ENCODE measurements at places on chromosomes 12 and 14.

DNA sequence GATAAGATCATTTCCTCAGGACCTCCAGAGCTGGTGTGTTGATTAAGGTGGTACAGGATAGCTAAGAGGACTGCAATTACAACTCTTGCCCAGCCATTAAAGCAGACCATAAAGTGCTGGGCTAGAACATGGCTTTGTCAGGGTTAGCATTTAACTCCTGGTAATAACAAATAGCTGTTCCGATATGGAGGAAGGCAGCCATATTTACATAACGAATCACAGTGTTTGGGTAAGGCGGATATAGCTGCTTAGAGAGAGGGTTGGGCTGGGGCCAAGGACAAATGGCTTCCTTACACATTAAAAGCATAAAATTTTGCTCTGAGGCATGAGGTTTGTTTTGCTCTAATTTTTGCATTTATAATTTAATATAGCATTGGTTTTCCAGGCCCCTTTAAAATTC, 297.7 kb upstream of the DDHD1 start:
- peak; percentile 58 for DNase-seq

DNA sequence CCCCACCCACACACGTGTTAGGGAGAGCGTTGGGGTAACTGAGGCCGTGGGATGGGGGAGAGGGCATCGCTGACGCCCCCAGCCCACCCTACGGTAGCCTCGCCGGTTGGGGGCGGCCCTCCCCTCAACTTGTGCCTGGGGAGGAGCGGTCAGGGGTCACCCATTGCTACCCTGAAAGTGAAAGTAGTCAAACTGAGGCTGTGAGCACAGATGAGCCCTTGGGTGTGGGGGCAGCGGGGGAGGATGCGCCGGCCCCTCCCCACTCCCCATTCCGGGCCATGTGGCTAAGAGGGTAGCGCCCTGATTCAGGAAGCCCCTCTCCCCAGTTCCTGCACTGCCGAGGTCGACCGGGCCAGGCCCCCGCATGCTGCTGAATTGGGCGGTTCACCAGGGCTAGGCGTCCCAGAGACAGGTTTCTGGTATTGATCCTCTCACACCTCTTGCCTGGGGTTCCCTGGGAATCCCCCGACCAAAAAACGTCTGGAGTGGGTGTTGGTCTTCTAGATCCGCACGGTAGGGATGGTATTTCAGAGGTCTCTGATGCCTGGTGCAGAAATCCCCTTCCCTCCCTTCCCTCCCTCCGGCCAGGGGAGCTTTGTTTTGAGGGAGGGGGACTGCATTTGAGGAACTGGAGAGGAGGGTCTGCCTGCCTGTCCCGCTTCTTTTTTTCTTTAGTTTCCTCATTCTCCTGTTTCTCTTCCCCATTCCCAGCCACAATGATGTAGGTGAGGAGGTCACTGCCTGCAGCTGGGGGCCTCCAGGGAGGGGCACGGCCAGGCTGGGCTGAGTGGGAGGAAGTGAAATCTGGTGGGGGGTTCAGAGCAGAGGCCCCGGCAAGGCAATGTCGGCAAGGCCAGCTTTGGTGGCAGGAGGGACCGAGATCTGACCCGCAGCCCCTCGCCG, 1.0 kb downstream of the SH2B3 start:
- no peak for DNase-seq

- no peak for DNase-seq
Observed at GRCh38 chr14:85523624-85524023, 6.3 kb upstream of the FLRT2 start.

DNA sequence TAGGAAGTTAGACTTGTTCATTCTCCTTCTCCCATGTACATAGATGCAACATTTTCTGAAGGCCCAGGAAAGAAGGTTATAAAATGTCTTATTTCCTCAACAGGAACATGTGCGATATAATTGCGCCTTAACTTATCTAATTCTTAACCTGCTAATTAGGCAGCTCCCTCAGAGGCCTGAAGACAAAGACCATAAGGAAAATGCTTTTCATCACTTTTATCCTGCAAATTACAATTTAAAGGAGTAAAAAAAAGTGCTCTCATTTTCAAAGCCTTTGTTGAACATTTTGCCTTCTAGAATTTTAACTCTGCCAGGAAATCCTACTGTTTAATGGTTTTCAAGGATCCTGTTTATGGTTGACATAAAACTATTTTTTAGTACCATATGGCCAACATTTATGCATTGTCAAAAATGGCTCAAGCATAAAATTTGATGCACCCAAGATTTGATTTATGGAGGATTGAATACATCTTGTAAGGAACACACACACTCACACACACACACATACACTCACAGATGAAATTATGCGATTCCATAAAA, 660.4 kb upstream of the TMEM132C start:
- no peak for DNase-seq

DNA sequence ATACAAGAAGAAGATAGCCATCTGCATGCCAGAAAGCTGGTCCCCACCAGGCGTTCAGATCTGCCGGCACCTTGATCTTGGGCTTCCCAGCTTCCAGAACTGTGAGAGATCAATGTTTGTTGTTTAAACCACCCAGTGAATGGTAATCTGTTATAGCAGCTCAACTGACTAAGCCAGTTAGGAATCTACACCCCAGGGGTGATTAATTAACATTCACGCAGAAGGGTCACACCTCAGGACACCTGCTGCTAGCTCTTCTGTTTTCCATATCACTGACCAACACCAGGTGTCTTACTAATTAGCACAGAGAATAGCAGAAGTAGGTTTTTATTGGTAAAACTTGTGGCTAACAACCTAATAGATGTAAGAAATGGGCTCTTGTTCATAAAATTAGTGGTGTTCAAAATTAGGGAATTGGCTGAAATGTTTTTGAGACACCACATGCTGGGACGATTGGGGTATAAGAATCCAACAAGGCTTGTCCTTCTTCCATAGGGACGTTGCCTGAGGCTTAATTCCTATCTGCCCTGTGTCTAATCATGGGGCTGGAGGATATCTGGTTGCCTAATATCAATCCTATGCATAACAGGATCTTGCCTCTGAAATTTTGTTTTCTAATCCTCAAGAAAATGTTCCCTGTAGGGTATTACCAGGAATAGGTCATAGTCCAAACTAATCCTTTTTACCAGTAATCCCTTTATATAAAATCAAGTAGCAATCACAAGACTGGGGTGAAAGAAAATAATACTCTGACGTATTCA, 42.0 kb upstream of the CHST11 start:
- no peak for DNase-seq

GRCh38 chr12:125092872-125093680, 27.8 kb downstream of the AACS start:
- DNase-seq: peak; percentile 48

- no peak for DNase-seq
Observed at GRCh38 chr12:46164186-46164761, 104.6 kb downstream of the SLC38A1 start.

DNA sequence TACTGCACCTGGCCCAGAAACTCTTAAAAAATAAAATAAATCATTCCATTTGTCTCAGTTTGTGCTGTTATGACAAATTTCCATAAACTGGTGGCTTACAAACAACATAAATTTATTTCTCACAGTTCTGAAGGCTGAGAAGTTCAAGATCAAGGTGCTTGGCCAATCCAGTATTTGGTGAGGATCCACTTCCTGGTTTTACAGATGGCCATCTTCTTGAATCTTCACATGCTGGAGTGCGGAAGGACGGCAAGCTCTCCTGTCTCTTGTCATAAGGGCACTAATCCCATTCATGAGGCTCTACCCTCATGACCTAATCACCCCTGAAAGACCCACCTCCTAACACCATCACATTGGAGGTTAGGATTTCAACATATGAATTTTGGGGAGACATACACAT, 29.9 kb upstream of the MYBPC1 start:
- no peak for DNase-seq

DNA sequence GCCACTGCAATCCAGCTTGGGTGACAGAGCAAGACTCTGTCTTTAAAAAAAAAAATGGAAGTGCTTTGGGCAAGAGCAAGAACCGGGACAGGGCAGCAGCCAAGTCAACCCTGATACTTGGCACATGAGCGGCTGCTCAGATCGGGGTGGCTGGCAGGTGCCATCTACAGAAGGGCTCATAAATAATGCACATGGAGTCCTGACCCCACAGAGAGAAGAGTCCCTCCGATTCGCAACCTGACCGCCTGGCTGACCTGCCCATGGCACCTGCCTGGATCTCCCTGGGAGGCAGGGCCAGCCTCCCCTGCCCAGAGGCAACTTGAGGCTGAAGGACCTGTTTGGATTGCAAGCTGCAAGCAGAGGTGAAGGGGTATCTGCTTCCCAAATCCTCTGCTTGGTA, 9.6 kb upstream of the TMEM120B start:
- no peak for DNase-seq

GRCh38 chr14:104339829-104340228, 201.4 kb downstream of the KIF26A start:
- no peak for DNase-seq

DNA sequence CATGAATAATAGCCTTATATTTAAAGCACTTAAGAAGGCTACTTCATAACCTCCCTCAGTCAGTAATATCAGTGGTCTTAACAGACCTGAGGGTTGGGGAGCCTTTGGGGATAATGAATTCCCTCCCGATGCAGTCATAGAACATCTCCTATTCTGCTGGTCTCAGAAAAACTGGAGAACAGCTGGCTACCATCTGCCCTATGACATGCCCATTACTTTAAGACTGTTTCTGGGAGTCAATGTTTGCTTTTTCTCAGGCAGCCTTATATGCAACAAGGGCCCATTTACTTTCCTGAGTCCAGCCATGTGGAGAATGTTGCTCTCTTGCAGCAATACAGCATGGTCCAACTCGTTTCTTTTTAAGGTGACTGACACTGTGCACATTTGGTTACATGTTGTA, 161.7 kb upstream of the PARP11 start:
- no peak for DNase-seq

- no peak for DNase-seq
Observed at GRCh38 chr14:49984424-49984823, 91.5 kb downstream of the ARF6 start.

DNA sequence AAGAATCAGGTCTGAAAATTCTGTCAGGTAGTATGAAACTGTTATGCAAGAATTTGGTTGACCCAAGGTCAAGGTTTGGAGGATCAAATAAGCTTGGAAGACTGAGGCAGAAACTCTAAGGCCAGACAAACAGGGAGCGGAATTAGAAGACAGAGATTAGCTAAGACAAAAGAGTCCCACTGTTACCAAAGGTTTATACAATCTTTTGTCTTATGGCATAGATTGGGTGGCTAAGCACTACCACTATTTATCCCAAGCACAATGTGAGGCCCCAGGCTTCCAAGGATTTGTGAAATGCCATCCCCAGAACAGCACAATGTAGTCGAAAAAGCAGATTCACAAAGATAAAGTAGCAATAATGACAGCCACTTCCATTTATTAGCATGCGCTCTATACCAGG, 311.2 kb downstream of the SEC23A start:
- DNase-seq: no peak

DNA sequence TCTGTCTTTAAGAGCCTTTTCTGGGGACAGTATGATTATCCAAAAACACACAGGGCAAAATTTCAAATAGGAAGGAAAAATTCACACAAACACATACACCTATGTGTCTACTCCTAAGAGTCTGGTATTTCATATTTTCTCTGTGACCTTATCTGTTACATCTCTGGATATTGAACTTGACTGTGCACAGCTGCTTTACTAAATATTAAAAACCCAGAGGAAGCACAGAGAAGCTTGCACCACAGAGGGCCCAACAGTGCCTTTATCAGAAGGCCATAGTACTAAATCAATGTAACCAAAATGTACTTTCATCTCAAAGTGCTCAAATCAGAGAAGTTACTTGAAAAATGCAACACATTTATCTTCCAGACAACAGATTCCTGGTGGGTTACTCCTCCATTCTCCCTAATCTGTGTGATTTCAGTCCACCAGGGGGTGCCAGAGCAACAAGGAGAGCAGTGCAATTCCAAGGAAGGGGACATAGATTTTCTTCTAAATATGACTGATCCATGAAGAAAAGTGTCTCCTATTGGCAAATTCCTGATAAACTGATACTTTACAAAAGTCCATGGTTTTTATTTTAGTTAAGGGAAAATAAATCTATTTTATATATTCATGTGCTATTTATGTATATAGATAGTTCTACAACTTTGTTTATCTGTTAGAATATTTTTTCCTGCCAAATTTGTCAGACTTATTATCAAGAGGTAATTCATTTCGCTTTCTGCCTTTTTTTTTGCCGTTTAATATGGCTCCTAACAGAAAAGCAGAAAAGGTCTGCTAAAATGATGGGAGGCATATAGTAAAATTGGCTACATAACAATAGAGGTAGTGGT, 617.6 kb downstream of the LRFN5 start:
- peak; percentile 73 for DNase-seq

- DNase-seq: no peak
Observed at GRCh38 chr12:92275443-92276154, 130.0 kb upstream of the BTG1 start.

GRCh38 chr14:82731526-82731925, 1197.9 kb upstream of the SEL1L start:
- no peak for DNase-seq

DNA sequence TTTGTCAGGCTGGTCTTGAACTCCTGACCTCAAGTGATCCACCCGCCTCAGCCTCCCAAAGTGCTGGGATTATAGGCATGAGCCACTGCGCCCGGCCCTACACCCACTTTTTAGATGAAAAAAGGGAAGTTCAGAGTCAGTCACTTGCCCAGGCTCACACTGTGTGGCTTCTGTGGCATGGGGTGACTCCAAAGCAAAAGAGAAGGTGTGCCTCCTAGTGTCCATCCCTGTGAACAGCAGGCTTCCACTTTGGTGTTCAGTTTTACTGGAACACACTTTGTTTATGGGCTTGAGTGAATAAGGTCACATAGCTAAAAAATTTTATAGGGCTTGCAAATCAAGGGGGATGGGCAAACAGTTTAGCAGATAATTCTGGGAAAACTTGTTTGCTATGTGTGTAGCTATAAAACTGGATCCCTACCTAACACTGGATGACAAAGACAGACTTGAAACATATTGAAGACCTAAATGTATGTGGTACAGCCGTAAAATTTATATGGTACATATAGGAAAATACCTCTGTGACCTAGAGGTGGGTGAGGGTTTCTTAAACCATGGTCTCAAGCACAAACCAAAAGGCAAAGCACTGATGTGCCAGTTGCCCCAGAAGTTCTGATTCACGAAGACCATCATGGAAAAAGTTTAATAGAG, 54.9 kb downstream of the EID3 start:
- DNase-seq: peak; percentile 56

DNA sequence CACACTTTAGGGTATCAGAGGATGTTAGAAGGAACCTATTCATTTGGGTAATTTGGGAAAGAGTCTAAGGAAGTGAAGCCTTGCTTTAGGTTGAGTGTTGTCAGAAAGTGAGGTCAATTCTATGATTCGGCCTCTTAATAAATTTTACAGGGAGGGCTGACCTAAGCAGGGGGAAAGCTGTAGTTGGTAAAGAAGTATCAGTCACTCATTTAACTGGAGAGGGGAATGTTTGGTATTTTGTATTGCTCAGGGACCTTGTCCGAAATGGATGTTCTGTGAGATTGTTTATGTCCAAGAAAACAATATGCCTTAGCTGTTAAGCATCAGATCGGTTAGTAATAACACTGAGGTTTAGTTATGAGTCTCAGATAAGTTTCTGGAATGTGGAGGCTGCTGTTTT, 7.3 kb downstream of the CAND1 start:
- DNase-seq: no peak
